Cortex of kidney (tissue), 1 donor: ENCODE measurements at places on chromosomes 4 and X.

- no peak for DNase-seq
Measured at GRCh38 chr4:6257247-6258025, 12.2 kb upstream of the WFS1 start.

- no peak for DNase-seq
Measured at GRCh38 chrX:38652934-38653442, 91.6 kb downstream of the TSPAN7 start.

GRCh38 chr4:135770505-135770904 is 1568.9 kb upstream of the PABPC4L start:
- no peak for DNase-seq

GRCh38 chr4:3285558-3286334 is 7.1 kb upstream of the RGS12 start:
- DNase-seq: no peak

DNA sequence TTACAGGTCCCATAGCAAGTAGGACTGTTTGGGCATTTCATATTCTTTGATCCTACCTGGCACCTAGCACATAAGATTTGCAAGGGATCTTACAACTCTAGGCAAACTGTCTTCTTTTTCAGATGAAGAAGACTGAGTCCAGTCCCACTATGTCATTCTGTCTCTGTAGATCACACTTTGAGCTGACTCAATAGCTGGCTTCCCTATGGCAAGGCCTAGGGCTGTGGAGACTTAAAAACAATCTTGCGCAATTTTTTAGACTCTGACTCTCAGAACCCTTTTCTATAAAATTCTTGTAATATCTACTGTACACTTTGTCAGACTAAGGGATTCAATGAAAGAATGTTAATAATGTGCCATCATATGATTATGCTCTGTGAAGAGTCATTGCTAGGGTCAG is 26.7 kb downstream of the OTC start:
- DNase-seq: no peak

GRCh38 chrX:13090339-13091110 is 46.1 kb upstream of the FAM9C start:
- DNase-seq: no peak

GRCh38 chr4:39435659-39436563 is 22.8 kb downstream of the RPL9 start:
- no peak for DNase-seq

- no peak for DNase-seq
Measured at GRCh38 chrX:48498374-48498809, 10.4 kb upstream of the PORCN start.
